ENCODE measurements at places on chromosomes 5 and 9. TPM values are rescaled to one million over a fixed set of nuclear protein-coding genes. Genes with fewer than 3 reads are reported as not detected.
A peak's percentile ranks its signal among the peaks of the same experiment; 100 is the strongest.

- H3K27ac ChIP-seq: no peak overlapping the region
- H3K36me3 ChIP-seq: no peaks in the 10 kb centered on the region
- no peaks in the 10 kb centered on the region for H3K27me3 ChIP-seq
- peaks cover 40% of the 10 kb centered on the region for H3K4me1 ChIP-seq
- peak; percentile 15 for DNase-seq
Observed at GRCh38 chr9:92734931-92735635, 29.6 kb downstream of the BICD2 start.

DNA sequence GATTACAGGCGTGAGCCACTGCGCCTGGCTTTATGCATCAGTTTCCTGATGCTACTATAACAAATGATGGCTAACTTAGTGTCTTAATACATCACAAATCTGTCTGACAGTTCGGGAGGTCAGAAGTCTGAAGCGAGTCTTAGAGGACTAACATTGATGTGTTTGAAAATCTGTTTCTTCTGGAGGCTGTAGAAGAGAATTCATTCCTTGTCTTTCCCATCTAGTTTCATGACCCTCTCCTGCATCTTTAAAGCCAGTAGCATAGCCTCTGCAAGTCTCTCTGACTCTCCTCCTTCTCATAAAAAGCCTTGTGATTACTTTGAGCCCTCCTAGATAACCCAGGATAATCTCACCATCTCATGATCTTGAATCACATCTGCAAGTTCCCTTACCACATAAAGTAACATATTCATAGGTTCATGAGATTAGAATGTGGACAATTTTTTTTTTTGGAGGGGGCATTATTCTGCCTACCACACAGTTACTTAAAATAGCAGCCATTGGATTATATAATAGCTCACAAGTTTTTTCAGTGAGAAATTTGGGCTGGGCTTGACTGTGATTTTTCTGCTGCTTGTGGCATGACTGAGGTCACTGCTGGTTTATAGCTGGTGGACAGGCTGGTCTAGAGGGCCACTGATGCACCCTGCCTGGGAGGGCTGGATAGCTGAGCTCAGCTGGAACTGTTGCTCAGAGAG lies 134.8 kb downstream of the FBXL7 start:
- H3K27ac ChIP-seq: no peak overlapping the region
- DNase-seq: no peak
- no peaks in the 10 kb centered on the region for H3K27me3 ChIP-seq
- H3K4me1 ChIP-seq: no peaks in the 10 kb centered on the region
- no peak overlapping the region for H3K4me3 ChIP-seq

GRCh38 chr9:68476847-68477246 lies 63.8 kb downstream of the TMEM252 start:
- DNase-seq: no peak
- H3K4me1 ChIP-seq: no peaks in the 10 kb centered on the region
- no peaks in the 10 kb centered on the region for H3K36me3 ChIP-seq
- H3K27me3 ChIP-seq: no peaks in the 10 kb centered on the region
- H3K4me3 ChIP-seq: no peak overlapping the region

DNA sequence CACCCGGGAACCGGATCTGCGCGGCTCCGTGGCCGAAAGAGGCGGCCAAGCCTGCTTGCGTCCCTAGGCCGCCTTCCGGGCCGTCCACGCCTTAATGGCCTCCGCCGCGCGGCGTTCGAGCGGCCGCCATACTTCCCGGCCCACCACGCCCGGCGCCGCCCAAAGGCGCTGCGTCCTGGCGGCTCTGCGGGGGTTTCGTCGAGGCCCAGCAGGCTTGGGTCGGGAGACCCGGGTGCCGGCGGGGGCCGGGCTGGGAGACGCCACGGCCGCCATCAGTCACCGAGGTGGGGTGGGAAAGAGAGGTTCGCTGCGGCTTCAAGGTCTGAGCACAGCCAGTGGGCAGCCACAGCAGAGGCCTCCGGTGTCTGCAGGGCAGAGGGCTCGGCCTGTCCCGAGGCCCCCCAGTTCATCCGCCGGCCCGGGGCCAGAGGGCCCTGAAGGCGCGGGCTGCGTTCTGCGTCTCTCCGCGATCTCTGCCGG lies 545.8 kb upstream of the CDH10 start:
- DNase-seq: no peak
- H3K27ac ChIP-seq: no peak overlapping the region
- no peaks in the 10 kb centered on the region for H3K27me3 ChIP-seq
- no peaks in the 10 kb centered on the region for H3K4me1 ChIP-seq
- no peak overlapping the region for H3K4me3 ChIP-seq

- no peak overlapping the region for H3K27ac ChIP-seq
- no peak for DNase-seq
- H3K27me3 ChIP-seq: no peaks in the 10 kb centered on the region
- H3K36me3 ChIP-seq: no peaks in the 10 kb centered on the region
- no peaks in the 10 kb centered on the region for H3K4me1 ChIP-seq
Observed at GRCh38 chr5:56328753-56329560, 95.8 kb upstream of the ANKRD55 start.

- H3K36me3 ChIP-seq: no peaks in the 10 kb centered on the region
- DNase-seq: no peak
- H3K27ac ChIP-seq: no peak overlapping the region
- H3K27me3 ChIP-seq: no peaks in the 10 kb centered on the region
Observed at GRCh38 chr5:35337340-35338156, 107.3 kb upstream of the PRLR start.

GRCh38 chr9:68562461-68562860 lies 21.8 kb upstream of the TMEM252 start:
- no peaks in the 10 kb centered on the region for H3K27me3 ChIP-seq
- no peaks in the 10 kb centered on the region for H3K4me1 ChIP-seq
- no peak for DNase-seq
- H3K4me3 ChIP-seq: no peak overlapping the region
- no peaks in the 10 kb centered on the region for H3K36me3 ChIP-seq

DNA sequence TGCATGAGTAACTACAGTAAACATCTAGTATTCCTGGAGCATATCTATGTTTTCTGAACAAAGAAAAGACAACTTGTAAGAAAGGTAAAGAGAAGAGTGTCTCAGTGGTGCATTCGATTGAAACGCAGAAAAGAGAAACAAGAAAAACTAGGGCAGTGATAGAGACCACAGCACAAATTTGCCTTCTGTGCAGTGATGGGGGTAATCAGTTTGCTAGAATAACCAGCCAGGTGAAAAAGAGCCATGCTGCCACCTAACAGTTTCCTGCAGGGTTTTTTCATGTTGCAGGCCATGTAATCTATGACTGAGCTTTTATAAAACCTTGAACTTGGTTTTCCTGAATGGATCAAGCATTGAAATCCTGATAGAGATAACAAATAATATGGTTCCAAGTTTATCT lies 198.4 kb upstream of the MEF2C start:
- H3K4me3 ChIP-seq: no peak overlapping the region
- H3K4me1 ChIP-seq: no peaks in the 10 kb centered on the region
- H3K27me3 ChIP-seq: no peaks in the 10 kb centered on the region
- H3K36me3 ChIP-seq: no peaks in the 10 kb centered on the region

GRCh38 chr5:139131465-139131864 lies 66.7 kb downstream of the SIL1 start:
- H3K4me3 ChIP-seq: no peak overlapping the region
- peaks cover 12% of the 10 kb centered on the region for H3K36me3 ChIP-seq
- DNase-seq: peak; percentile 64
- peak overlapping the region; percentile 48 for H3K27ac ChIP-seq

DNA sequence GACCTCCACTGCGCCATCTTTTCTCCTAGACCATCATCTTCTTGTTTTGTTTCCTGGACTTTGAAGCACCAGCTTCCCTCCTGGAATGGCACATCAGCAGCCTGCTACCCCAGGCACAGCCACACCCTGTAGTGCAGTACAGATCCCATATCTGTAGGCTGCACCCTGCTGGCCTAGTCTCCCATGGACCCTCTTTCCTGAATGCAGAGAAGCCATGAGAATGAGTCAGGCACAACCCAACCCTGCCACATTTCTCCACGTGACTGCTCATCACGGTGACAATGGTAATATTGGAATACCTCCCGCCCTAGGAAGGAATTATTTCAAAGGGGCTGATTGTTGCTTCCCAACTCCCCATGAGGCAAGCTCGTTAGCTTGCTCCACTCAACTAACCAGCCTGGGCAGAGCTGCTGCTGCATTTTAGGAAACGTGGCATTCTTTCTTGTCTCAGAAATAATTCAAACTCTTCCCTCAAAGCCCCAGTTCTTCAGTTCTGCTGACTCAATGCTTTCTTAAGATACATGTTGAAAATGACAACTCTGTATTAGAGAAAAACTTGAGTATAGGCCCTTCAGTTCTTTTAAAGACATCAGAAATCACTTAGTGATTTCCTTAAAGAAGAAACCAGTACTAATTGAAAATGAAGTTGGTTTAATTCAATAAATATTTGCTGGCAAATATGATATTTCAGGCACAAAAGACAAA lies 328.1 kb downstream of the MLLT3 start:
- no peaks in the 10 kb centered on the region for H3K4me1 ChIP-seq
- no peaks in the 10 kb centered on the region for H3K27me3 ChIP-seq
- no peak overlapping the region for H3K27ac ChIP-seq
- no peak for DNase-seq
- H3K36me3 ChIP-seq: no peaks in the 10 kb centered on the region

- DNase-seq: peak; percentile 72
- H3K27me3 ChIP-seq: no peaks in the 10 kb centered on the region
- no peak overlapping the region for H3K4me3 ChIP-seq
- no peaks in the 10 kb centered on the region for H3K4me1 ChIP-seq
Observed at GRCh38 chr9:110623462-110624025, 44.0 kb upstream of the SVEP1 start.

DNA sequence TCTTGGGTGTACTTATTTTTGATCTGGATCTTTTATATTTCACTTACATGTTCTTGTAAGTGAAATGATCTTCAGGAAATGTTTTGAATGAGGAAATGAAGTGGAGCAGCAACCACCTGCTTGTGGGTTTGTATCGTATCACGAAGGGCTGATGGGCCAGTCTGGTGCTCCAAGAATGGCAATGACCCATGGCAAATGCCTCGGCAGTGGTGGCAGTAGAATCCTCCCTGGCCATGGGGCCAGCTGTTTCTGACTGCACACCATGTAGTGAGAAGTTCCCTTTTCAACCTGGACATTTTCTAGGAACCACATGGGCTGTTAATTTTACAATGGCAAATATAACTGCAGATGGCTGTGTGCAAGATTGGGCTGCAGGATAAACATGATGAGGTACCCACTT lies 29.9 kb downstream of the MAT2B start:
- no peaks in the 10 kb centered on the region for H3K36me3 ChIP-seq
- H3K27ac ChIP-seq: no peak overlapping the region
- no peaks in the 10 kb centered on the region for H3K4me1 ChIP-seq
- no peak for DNase-seq
- H3K27me3 ChIP-seq: no peaks in the 10 kb centered on the region

GRCh38 chr5:165029099-165029870 lies 1523.9 kb downstream of the MAT2B start:
- no peak for DNase-seq
- H3K27me3 ChIP-seq: no peaks in the 10 kb centered on the region

FOXD4L6 gene
- not detected for polyA plus RNA-seq

PCA3 gene
- polyA plus RNA-seq: 0.23 TPM

SOHLH1 gene
- not detected for polyA plus RNA-seq

TEK gene
- polyA plus RNA-seq: 49.6 TPM

CCIN gene
- polyA plus RNA-seq: 0.13 TPM

SHROOM1 gene
- 9.0 TPM for polyA plus RNA-seq

LRRC70 gene
- polyA plus RNA-seq: 11.8 TPM

Data from left lung (tissue), 14 donors.